ENCODE measurements at places on chromosomes 11 and 22.

DNA sequence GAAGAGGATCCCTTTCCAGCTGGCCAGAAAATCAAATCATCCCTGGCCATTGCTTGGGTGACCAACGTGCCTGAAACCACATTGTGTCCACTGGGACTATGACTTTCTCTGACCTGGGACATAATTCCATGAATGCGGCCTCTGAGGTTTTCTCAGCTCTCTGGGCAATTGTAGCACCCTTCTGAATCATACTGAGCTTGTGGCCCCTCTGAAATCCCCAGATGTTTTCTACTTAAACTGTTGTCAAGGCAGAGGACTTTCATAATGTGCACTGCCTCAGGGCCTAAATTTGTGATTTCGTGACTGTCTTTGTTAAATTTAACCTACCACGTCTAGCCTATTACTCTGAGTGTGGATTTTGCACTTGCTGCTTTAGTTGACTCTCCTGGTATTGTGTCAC lies 321.1 kb upstream of the PLET1 start:
- DNase-seq: no peak

DNA sequence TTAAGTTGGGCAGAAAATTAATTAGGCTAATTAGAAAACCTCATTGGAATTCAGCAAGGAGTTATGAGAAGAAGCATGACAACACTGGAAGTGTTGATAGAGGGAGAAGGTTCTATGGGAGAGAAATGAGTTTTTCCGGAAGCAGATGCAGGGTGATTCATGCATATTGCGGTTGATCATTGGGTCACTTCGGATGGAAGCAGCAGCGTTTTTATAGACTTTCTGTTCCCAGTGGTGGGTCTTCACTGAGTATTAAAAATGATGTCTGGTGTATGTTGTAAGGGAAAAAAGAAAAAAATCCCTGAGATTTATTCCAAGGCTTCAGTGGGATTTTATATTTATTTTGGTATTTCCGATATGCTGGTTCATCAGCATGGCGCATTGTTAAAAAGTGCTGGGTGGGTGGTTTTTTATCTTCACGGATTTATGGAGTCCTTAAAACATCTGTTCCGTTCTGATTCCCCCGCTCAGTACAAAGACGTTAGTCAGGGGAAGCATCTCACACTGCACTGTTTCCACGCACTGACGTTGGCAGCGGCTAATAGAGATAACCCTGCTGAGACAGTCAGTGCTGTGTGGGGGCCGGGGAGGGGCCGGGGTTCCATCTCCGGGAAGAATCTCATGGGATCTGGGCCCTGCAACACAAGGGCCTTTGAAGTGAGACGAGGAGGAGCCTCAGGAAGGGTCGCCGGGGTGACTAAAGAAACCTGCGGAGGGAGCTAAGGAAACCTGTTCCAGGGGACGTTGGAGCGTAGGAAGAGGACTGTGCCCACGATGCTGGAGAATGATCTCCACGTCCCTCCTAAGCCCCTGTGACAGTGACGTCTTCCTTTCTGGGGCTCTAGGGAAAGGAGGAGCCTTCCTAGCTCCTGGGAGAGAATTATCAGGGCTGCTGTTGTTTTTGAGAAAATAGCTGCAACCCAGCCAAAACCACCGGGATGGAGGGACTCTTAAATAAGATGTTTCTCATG lies 390.0 kb downstream of the NTM start:
- DNase-seq: no peak

- DNase-seq: no peak
These were observed 436.2 kb downstream of the BRD1 start for GRCh38 chr22:49391436-49391835.

GRCh38 chr11:41872426-41872825 lies 413.0 kb upstream of the LRRC4C start:
- no peak for DNase-seq

Data from activated T-cell treated with anti-CD3 and anti-CD28 coated beads for 4 hours (primary cell).